ENCODE measurements at places on chromosomes 2 and 18. TPM values are rescaled to one million over a fixed set of nuclear protein-coding genes. Genes with fewer than 3 reads are reported as not detected.

DNA sequence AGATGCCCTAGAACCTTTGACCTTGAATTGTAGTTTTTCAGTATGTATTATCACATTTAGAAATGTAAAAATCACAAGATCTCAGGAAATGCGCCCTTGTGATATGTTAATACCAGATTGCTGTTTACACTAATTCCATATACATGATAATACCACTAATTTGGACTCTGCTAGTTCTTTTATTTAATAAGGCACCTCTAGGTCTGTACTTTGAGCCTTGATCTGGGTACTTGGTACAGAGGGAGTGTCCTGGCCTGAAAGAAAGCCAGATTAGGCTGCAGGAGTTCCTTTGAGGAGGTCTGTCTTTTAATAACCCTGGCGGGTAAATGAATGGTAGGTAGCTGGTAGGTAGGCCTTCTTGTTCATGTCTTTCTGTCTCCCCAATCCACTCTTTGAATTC lies 26.3 kb downstream of the PLEKHA3 start:
- ATAC-seq: no peak

- peak; percentile 7 for ATAC-seq
Measured at GRCh38 chr18:45687621-45688020, 36.4 kb upstream of the SLC14A1 start.

GRCh38 chr2:101124643-101125366 lies 26.4 kb downstream of the TBC1D8 start:
- ATAC-seq: no peak

- no peak for ATAC-seq
Measured at GRCh38 chr18:77557046-77557587, 307.5 kb downstream of the GALR1 start.

- ATAC-seq: no peak
Measured at GRCh38 chr2:198710562-198710961, 747.2 kb downstream of the SATB2 start.

GRCh38 chr2:46160326-46160725 lies 136.9 kb upstream of the EPAS1 start:
- no peak for ATAC-seq

GRCh38 chr2:195561116-195561921 lies 95.7 kb upstream of the SLC39A10 start:
- no peak for ATAC-seq

The SNTG2 gene
- total RNA-seq: 0.17 TPM

The CD207 gene
- not detected for total RNA-seq

The ANO7 gene
- 1.6 TPM for total RNA-seq

The C2orf78 gene
- 0.08 TPM for total RNA-seq
